ENCODE measurements at places on chromosomes 16 and 17. TPM values are rescaled to one million over a fixed set of nuclear protein-coding genes. Genes with fewer than 3 reads are reported as not detected.

The TBC1D3D gene
- not detected for total RNA-seq

The SLC38A8 gene
- not detected for total RNA-seq

The ACSM2A gene
- total RNA-seq, result not detected

The TNFSF13 gene
- total RNA-seq, result 44.7 TPM

The HS3ST3A1 gene
- total RNA-seq, result 7.3 TPM

The SMPD3 gene
- total RNA-seq, result 3.3 TPM

The TTLL6 gene
- total RNA-seq, result 1.4 TPM

The ACE gene
- 8.7 TPM for total RNA-seq

The PLD6 gene
- total RNA-seq, result 8.5 TPM

DNA sequence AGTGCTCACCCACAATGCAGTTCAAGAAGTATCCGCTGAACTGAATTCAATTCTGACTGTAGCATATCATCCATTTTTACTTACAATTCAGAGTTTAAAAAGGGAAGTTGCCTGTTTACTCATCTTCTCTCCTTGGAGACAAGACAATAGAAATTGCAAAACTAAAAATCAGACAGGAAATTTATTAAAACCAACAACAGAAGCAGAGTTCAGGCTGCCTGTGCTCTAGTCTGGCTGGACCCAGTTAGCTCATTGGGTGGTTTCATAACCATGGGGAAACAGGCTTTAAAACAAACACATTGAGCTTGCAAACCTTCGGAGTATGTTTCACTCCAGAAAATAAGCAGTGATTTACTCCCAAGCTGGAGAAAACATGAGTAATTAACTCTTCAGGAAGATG is 321.4 kb downstream of the GRIN2A start:
- H3K4me3 ChIP-seq, result no peak overlapping the region
- H3K27me3 ChIP-seq, result no peaks in the 10 kb centered on the region
- DNase-seq, result no peak
- no peaks in the 10 kb centered on the region for H3K4me1 ChIP-seq
- no peak overlapping the region for H3K27ac ChIP-seq

- no peak for DNase-seq
- H3K4me3 ChIP-seq, result no peak overlapping the region
- no peaks in the 10 kb centered on the region for H3K4me1 ChIP-seq
These were observed 295.1 kb upstream of the RBFOX1 start for GRCh38 chr16:7037495-7037894.

DNA sequence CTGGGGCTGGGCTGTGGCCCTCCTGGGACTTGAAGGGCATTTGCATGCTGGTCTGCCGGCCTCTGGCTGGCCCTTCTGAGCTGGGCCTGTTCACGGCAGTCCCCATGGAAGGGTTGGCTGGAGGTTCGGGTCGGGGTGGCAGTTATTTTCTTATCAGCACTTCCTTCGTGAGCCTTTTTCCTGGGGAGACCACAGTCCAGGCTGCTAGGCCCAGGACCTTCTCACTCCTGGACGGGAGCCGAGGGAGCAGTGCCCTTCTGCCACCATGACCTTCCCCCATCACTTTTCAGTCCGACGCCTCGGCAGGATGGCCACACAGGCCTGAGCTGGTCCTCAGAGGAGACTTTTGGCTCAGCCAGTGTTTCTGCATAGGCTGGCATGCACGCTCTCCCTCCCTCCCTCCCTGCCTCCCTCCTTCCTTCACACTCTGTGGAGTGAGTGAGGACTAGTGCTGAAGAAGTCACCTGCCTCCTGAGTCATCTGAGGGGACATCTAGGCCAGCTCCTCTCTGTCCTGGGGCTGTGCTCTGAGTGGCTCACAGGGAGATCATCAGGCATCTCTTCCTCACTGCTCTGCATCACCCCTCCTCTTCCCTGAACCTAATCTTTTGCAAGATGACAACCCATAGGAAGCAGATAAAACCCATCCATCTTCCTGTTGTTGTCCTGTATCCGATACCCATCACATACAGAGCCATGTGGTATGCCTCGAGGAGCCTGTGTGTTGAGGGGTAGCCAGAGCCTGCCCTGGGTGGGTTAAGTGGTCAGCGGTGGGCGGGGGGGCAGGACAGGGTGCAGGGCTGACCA is 109.7 kb downstream of the RAP1GAP2 start:
- no peaks in the 10 kb centered on the region for H3K4me1 ChIP-seq
- DNase-seq, result no peak
- no peak overlapping the region for H3K27ac ChIP-seq
- peaks cover 9% of the 10 kb centered on the region for H3K36me3 ChIP-seq
- no peak overlapping the region for H3K4me3 ChIP-seq

DNA sequence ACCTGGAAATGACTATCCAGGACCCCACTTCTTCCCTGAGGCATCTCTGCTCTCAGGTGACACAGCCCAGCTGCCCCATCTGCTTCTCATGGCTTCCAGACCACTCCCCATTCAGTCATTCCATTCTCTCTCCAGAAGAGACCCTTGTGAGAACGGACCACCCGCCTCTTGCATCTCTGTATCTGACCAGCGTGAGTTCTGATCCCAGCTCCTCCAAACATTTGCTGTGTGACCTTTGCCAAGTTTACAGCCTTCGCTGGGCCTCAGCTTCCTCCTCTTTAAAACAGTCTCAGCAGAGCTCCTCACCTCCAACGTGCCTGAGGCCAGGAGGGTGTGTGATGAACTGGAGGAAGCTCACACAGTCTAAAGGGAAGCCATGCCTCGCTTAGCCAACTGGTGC is 39.6 kb downstream of the C16orf82 start:
- peaks cover 5% of the 10 kb centered on the region for H3K4me1 ChIP-seq
- H3K4me3 ChIP-seq, result no peak overlapping the region
- no peaks in the 10 kb centered on the region for H3K27me3 ChIP-seq
- no peaks in the 10 kb centered on the region for H3K36me3 ChIP-seq

DNA sequence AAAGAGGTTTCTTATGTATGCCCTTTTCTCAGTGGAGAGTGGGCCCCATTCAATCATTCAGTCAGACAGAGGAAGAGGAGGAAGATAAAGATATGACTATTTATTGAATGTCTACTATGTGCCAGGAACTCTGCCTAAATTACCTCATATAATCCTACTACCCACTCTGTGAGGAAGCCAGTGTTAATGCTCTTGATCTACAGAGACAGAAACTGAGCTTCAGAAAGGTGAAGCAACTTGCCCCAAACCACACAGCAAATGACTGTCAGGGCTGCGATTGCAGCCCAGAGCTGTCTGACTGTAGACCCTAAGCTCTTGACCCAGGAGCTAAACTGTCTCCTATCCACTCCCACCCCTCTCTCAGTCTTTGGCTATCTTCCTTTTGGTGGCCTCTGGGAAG is 8.4 kb downstream of the SRCIN1 start:
- H3K4me3 ChIP-seq, result no peak overlapping the region
- H3K27ac ChIP-seq, result no peak overlapping the region
- H3K4me1 ChIP-seq, result no peaks in the 10 kb centered on the region

DNA sequence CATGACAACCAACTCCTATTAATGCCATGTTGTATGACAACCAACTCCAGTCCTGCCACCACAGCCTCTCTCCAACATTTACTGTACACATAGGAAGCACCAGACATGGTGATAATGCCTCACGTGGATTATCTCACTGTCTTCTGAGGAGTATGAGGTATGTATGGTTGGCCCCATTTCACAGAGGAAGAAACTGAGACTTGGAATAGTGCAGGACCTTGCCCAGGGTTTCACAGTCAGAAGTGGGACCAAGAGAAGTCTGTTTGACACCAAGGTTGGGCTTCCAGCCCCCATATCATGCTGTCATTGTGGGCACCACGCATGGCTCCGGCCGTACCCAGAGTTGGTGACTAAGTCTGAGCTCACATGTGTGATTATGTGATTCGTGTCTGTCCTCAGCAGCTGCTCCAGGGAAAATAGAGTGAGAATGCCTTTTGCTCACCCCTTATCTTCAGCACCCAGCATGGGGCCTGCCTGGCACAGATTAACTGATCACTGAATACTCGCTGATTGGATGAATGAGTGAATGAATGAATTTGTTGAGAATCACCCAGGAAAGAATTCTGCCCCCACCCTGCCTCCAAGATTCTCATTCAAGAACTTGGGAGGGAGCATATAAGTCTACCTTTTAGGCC is 204.1 kb upstream of the NLRP1 start:
- H3K36me3 ChIP-seq, result no peaks in the 10 kb centered on the region
- H3K4me3 ChIP-seq, result no peak overlapping the region
- H3K4me1 ChIP-seq, result no peaks in the 10 kb centered on the region
- H3K27ac ChIP-seq, result no peak overlapping the region
- H3K27me3 ChIP-seq, result no peaks in the 10 kb centered on the region

DNA sequence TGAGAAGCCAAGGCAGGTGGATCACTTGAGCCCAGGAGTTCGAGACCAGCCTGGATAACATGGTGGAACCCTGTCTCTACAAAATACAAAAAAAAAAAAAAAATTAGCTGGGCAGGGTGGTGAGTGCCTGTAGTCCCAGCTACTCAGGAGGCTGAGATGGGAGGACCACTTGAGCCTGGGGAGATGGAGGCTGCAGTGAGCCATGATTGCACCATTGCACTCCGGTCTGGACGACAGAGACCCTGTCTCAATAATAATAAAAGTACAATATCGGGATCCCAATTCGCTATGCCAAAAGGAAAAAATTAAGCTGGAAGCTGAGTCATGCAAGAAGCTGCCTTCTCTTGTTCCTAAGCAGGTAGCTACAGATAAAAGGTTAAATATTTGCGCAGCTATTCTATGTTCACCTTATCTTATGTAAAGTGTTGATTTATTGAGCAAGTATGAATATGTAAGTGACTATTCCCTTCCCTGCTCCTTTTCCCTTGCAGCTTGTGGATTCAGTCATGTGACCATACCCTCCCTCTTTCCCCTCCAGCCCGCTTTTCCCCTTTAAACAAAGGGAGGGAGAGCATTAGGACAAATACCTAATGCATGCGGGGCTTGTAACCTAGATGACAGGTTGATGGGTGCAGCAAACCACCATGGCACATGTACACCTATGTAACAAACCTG is 112.0 kb downstream of the LITAF start:
- H3K27me3 ChIP-seq, result no peaks in the 10 kb centered on the region
- H3K36me3 ChIP-seq, result no peaks in the 10 kb centered on the region
- no peaks in the 10 kb centered on the region for H3K4me1 ChIP-seq
- no peak overlapping the region for H3K27ac ChIP-seq
- no peak overlapping the region for H3K4me3 ChIP-seq

GRCh38 chr17:75872434-75873351 is 5.7 kb downstream of the TRIM47 start:
- H3K27ac ChIP-seq, result peak overlapping the region; percentile 99
- no peaks in the 10 kb centered on the region for H3K36me3 ChIP-seq
- H3K4me3 ChIP-seq, result no peak overlapping the region
- H3K27me3 ChIP-seq, result no peaks in the 10 kb centered on the region

GRCh38 chr16:57413301-57413730 is 8.7 kb downstream of the CCL17 start:
- H3K27me3 ChIP-seq, result no peaks in the 10 kb centered on the region
- H3K4me3 ChIP-seq, result no peak overlapping the region
- no peak overlapping the region for H3K27ac ChIP-seq
- no peaks in the 10 kb centered on the region for H3K36me3 ChIP-seq

GRCh38 chr17:35127751-35128514 is 6.5 kb downstream of the FNDC8 start:
- peaks cover 29% of the 10 kb centered on the region for H3K36me3 ChIP-seq
- no peaks in the 10 kb centered on the region for H3K4me1 ChIP-seq
- no peak overlapping the region for H3K27ac ChIP-seq
- no peaks in the 10 kb centered on the region for H3K27me3 ChIP-seq
- DNase-seq, result no peak

Measured in tibial nerve (tissue), 4 donors.